ENCODE measurements at places on chromosomes 5 and 9. TPM values are rescaled to one million over a fixed set of nuclear protein-coding genes. Genes with fewer than 3 reads are reported as not detected.

The CTXN3 gene
- not detected for total RNA-seq

DNA sequence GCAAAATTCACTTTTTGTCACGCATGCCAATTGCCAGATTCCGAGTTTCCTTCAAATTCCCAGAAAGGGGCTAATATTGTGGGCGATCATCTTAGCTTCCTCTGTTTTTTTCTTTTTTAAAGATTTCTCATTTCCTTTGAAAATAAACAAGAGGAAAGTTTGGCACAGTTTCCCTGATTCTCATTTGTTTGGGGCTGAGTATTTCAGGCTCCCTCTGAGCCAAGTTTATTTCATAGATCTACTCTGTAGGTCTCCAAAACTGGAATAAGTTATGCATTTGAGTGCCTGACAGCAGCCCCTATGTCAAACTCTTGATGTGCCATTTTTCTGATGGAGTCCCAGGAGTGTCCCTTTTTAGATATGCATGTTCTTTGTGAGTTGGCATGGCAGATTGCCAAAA lies 1297.2 kb upstream of the WWC1 start:
- H3K36me3 ChIP-seq: no peaks in the 10 kb centered on the region
- H3K27ac ChIP-seq: no peak overlapping the region
- no peak overlapping the region for H3K4me3 ChIP-seq
- H3K4me1 ChIP-seq: no peaks in the 10 kb centered on the region
- no peaks in the 10 kb centered on the region for H3K27me3 ChIP-seq
- no peak for DNase-seq

- H3K4me3 ChIP-seq: no peak overlapping the region
- H3K27ac ChIP-seq: no peak overlapping the region
- no peaks in the 10 kb centered on the region for H3K4me1 ChIP-seq
- H3K36me3 ChIP-seq: no peaks in the 10 kb centered on the region
Observed at GRCh38 chr9:4258320-4259090, 41.4 kb downstream of the GLIS3 start.

The ANXA6 gene
- total RNA-seq: 328 TPM

- no peaks in the 10 kb centered on the region for H3K36me3 ChIP-seq
- no peak overlapping the region for H3K27ac ChIP-seq
- no peak for DNase-seq
- peaks cover 21% of the 10 kb centered on the region for H3K27me3 ChIP-seq
Observed at GRCh38 chr9:91522481-91522880, 98.8 kb upstream of the NFIL3 start.

- no peaks in the 10 kb centered on the region for H3K4me1 ChIP-seq
- no peaks in the 10 kb centered on the region for H3K36me3 ChIP-seq
- no peak for DNase-seq
- H3K27ac ChIP-seq: no peak overlapping the region
- no peak overlapping the region for H3K4me3 ChIP-seq
- H3K27me3 ChIP-seq: peaks cover 10% of the 10 kb centered on the region
Observed at GRCh38 chr5:33309068-33309467, 131.7 kb upstream of the TARS1 start.

The TOR2A gene
- 16.1 TPM for total RNA-seq

- peaks cover 79% of the 10 kb centered on the region for H3K36me3 ChIP-seq
- H3K4me1 ChIP-seq: peaks cover 96% of the 10 kb centered on the region
- no peak overlapping the region for H3K4me3 ChIP-seq
- peak overlapping the region; percentile 88 for H3K27ac ChIP-seq
- H3K27me3 ChIP-seq: no peaks in the 10 kb centered on the region
- DNase-seq: no peak
Observed at GRCh38 chr9:89444925-89445765, 52.8 kb downstream of the SEMA4D start.

DNA sequence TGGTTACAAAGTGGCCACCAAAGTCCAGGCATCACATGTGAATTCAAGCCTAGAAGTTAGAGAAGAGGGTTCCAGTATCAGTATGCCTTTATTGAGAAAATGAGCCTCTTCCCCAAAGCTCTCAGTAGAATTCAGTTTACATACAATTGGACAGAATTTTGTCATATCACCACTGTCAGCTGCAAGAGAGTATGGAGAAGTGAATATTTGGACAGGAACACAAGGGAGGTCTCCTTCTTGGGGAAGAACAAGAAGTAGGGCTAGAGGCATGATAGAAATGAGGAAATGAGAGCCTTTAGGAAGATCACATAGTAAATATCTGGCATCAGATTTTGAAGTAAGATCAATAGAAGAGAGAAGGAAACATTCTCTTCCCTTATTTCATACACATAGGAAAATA lies 27.8 kb upstream of the VLDLR start:
- no peaks in the 10 kb centered on the region for H3K4me1 ChIP-seq
- no peak overlapping the region for H3K4me3 ChIP-seq
- H3K36me3 ChIP-seq: no peaks in the 10 kb centered on the region
- H3K27ac ChIP-seq: no peak overlapping the region
- H3K27me3 ChIP-seq: peaks cover 17% of the 10 kb centered on the region
- DNase-seq: no peak

- H3K27me3 ChIP-seq: peaks cover 2% of the 10 kb centered on the region
- no peaks in the 10 kb centered on the region for H3K4me1 ChIP-seq
- DNase-seq: no peak
- no peak overlapping the region for H3K27ac ChIP-seq
- no peaks in the 10 kb centered on the region for H3K36me3 ChIP-seq
Observed at GRCh38 chr5:72649449-72649848, 142.2 kb upstream of the ZNF366 start.

DNA sequence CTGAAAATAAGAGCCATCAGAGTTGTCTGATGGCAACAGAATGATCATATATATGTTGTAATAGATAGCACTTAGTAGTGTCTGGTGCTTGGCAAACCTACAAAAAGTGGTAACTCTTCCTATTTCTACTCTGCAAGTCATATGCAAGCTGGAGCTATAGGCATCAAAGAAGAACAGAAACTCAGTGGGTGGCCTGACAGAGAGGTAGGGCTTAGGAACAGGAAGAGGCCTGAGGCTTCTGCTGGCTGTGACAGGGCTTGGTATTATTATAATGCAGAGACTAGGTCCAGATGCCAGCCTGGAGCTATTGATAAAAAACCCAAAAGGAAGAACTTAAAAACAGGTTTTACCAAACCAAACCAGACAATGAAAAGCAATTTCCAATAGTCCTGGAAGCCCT lies 4.4 kb upstream of the DIAPH1 start:
- H3K4me1 ChIP-seq: peaks cover 25% of the 10 kb centered on the region
- peak overlapping the region; percentile 73 for H3K27ac ChIP-seq
- H3K27me3 ChIP-seq: no peaks in the 10 kb centered on the region
- no peak overlapping the region for H3K4me3 ChIP-seq
- peaks cover 60% of the 10 kb centered on the region for H3K36me3 ChIP-seq
- peak; percentile 54 for DNase-seq

GRCh38 chr9:1995084-1995483 lies 20.1 kb upstream of the SMARCA2 start:
- no peaks in the 10 kb centered on the region for H3K36me3 ChIP-seq
- no peaks in the 10 kb centered on the region for H3K4me1 ChIP-seq
- no peak overlapping the region for H3K27ac ChIP-seq
- H3K27me3 ChIP-seq: no peaks in the 10 kb centered on the region
- DNase-seq: no peak

DNA sequence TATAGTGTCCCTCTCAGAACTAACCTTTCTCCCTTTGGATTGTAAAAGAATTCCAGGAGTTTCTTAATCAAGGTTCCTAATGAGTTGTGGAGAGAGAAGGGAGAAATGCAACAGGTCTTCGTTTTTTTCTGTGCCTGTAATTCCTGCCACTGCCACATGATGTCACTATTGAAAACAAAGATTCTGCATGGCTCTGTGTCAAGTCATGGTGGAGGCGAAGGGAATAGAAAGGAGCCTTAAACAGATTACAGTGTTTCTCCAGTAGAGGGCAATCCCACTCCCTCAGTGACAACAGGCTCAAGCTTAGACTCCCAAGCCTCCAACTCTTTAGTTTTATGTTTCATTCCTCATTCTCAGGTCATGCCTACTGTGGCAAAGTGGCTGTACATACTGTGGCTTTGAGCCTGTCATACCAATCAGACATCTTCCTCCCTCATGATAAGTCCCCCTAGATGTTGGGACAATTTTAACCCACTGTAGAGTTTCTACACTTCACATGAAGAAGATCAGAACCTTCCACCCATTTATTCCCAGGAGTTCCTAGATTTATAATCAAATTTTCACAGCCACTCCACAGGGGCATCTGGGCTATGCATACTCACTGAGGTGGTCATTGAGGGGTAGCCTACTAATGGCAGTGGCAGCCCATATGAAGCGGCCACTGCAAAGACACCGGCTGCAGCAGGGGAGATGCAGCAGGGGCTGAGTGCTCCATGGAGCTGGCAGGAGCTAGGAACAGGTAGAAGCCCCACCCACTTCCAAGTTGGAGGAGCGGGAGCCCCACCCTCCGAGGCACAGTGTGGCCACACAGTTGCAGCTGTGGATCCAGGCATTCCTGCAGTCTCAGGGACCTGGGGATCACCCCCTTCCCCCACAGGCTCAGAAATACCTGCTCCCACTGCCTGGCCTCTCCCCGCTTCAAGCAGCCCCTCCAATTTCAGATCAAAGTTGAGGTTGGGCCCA lies 97.4 kb upstream of the TRIM32 start:
- H3K4me3 ChIP-seq: no peak overlapping the region

DNA sequence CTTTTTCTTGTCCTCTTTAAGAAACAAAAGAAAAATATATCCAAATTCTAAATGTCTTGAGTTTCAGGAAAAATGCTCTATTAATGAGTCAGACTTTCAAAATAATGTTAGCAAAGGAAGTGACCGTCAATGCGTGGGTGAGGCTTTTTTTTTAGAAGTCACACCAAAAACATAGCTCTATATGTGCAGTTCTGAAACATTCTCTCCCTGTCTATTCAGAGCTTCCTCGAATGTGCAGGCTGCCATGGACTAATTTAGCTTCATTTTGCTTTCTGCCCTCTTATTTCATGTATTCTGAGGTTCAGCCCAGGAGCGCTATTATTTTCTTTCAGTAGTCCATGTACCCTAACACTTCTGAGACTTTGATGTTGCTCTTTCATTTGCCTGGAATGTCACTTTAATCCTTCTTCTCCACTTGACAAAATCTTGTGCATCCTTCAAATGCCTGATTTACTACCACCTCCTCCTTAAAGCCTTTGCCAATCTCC lies 72.5 kb upstream of the RASA1 start:
- H3K27ac ChIP-seq: peak overlapping the region; percentile 75
- peaks cover 43% of the 10 kb centered on the region for H3K4me1 ChIP-seq
- no peak overlapping the region for H3K4me3 ChIP-seq
- DNase-seq: peak; percentile 75

DNA sequence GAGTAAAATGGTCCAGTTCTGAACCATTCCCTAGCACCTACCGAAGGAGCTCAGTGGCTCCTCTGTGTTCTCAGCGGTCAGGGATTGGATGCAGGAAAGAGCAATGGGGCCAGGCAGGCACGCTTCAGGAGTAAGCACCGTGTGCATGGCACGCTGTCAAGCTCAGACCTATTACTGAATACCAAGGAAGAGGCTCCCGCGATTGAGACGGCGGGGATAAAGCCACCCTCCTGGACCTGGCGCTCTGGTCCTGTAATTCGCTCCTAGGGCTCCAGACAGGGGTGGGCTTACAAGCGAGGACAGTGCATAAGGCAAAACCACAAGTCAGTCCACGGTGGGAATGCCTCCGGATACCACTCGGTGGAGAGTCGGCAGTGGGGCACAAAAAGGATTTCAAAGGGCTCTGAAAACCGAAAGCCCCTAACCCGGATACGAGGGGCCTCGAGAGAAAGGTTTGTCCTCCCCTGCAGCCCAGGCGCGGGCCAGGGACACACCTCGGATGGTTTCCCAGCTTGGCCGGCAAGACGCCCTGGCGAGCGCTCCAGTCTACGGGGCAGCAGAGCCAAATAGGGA lies 988 bp downstream of the OXCT1 start:
- peak overlapping the region; percentile 87 for H3K4me3 ChIP-seq
- H3K36me3 ChIP-seq: peaks cover 17% of the 10 kb centered on the region
- H3K27me3 ChIP-seq: no peaks in the 10 kb centered on the region

The BASP1 gene
- 0.47 TPM for total RNA-seq

The SMAD5 gene
- total RNA-seq: 12.5 TPM

GRCh38 chr5:143279698-143280097 lies 123.8 kb downstream of the NR3C1 start:
- H3K36me3 ChIP-seq: peaks cover 44% of the 10 kb centered on the region
- no peak for DNase-seq
- no peaks in the 10 kb centered on the region for H3K27me3 ChIP-seq
- peaks cover 8% of the 10 kb centered on the region for H3K4me1 ChIP-seq
- H3K27ac ChIP-seq: no peak overlapping the region
- H3K4me3 ChIP-seq: no peak overlapping the region

The SGCD gene
- total RNA-seq: not detected

DNA sequence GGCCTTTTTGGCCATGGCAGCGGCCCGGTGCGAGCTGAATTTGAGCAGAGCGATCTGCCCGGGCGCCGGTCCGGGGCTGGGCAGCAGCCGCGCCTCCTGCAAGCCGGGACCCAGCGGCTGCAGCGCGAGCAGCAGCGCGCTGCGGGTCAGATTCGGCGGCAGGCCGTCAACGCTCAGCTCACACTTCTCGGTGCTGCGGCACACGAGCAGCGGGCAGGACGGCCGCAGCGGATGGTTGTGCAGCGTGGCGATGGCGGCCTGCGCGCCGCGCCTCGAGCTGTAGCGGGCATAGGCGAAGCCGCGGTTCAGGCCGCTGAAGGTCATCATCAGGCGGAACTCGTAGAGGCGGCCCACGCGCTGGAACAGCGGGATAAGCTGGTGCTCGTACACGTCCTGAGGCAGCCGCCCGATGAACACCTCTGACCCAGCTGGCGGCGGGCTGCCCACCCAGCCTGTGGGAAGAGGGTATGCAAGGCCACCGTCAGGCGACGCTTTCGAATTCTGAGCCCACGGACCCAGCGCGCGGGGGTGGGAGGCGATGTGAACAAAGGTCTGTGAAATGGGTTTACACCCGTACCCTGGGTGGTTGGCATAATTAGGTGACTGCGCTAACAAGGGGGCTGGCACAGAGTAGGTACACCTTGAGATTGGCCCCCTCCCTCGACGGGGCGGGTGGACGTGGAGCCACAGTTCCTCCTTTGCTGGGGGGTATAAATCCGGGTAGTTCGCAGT lies 755 bp downstream of the DND1 start:
- DNase-seq: peak; percentile 33
- H3K4me3 ChIP-seq: no peak overlapping the region
- no peak overlapping the region for H3K27ac ChIP-seq
- H3K4me1 ChIP-seq: peaks cover 4% of the 10 kb centered on the region
- peaks cover 60% of the 10 kb centered on the region for H3K36me3 ChIP-seq
- H3K27me3 ChIP-seq: no peaks in the 10 kb centered on the region
